ENCODE measurements at places on chromosomes 4 and X.

- no peak for DNase-seq
Observed at GRCh38 chr4:5969777-5970176, 48.5 kb downstream of the C4orf50 start.

- DNase-seq, result no peak
Observed at GRCh38 chrX:140090800-140091124, 125.4 kb upstream of the CXorf66 start.

- no peak for DNase-seq
Observed at GRCh38 chrX:2610246-2611170, 80.6 kb upstream of the CD99 start.

DNA sequence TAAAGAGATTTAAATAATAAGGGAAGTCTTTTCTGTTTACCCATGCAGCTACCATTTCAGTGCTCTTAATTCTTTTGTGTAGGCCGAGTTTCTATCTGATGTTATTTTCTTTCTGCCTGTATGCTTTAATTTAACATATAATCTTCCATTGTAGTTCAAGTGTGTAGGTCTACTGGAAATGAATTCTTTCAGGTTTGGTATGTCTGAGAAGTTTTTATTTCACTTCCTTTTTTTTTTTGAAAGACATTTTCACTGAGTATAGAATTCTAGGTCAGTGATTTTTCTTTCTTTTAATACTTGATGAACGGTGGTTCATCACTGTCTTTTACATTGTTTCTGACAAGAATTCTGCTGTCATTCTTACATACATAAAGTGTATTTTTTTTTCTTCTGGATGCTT, 42.1 kb downstream of the VAMP7 start:
- DNase-seq, result no peak

- DNase-seq, result peak; percentile 1
Observed at GRCh38 chrX:11437642-11438379, 144.6 kb downstream of the AMELX start.

DNA sequence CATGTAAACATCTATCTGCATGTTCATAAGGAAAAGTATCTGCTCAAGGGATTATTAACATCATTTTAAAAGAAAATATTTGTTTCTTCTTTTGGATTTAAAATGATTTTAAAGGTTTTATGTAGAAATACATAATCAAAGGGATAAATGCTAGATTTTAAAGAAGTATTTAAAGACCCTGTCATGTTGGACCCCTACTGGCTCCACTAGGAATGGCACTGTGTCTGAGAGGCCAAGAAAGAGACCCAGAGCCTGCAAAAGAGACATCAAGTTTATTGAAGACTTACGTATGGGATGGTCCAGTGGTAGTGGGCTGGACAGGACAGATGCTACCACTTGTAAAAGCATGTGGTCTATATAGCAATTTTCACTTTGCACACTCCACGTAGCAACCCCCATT, 78.7 kb upstream of the PCDH18 start:
- peak; percentile 28 for DNase-seq

- DNase-seq, result no peak
Observed at GRCh38 chr4:156330436-156331031, 376.9 kb upstream of the CTSO start.

DNA sequence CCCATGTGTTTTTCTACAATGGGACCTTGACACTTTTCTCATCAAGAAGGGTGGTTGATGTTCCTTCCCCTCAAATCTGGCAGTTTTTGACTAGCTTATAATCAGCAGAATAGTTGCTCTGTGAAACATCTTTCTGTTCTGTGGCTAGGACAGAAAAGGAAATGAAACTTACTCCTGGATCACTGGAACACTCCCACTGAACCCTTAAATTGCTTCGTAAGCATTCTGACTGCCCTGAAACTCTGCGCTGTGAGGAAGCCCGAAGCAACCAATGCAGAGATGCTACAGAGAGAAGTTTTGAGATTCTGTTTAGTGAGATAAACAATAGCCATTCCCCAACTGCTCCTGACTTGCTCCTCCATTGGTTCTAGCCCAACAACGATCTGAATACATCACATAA, 602.2 kb downstream of the CENPC start:
- no peak for DNase-seq

DNA sequence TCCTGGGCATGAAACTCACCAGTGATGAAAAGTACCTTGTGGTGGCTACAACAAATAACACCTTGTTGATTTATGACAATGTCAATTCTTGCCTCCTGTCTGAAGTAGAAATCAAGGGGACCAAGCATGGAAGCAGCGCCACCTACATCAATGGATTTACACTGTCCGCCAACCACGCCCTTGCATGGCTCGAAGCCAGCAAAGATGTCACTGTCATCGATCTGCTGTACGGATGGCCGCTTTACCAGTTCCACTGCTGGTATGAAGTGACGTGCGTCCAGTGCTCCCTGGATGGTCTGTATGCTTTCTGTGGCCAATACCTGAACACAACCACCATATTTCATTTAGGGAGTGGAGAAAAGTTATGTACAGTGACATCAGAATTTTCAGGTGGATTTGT, 200.5 kb downstream of the NWD2 start:
- DNase-seq, result no peak

- no peak for DNase-seq
Observed at GRCh38 chr4:172845281-172845680, 323.3 kb upstream of the GALNT7 start.

DNA sequence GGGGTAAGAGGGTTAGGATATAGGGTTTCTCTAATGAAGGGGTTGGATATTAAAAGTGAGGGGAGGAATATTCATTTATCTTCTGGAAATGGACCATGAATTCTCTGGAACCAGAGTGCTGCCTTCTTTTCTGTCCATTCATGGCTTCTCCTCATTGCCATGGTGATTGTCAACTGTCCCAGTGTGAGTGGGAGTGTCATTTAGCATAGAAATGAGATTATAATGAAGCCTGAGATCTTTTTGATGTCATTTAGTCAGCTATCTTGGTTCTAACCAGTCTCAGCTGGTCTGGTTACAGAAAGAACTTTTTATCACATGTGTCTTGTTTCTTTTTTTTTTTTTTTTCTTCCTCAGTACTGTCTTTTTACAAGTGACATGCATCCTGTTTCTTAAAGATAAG, 497.3 kb upstream of the PITX2 start:
- no peak for DNase-seq

GRCh38 chr4:5237086-5237660, 185.9 kb downstream of the STK32B start:
- no peak for DNase-seq

- no peak for DNase-seq
Observed at GRCh38 chrX:14832586-14832985, 40.3 kb downstream of the FANCB start.

- no peak for DNase-seq
Observed at GRCh38 chr4:18250564-18250963, 229.0 kb upstream of the LCORL start.

- no peak for DNase-seq
Observed at GRCh38 chrX:39504850-39505259, 592.9 kb downstream of the BCOR start.

- no peak for DNase-seq
Observed at GRCh38 chrX:107729558-107730297, 45.9 kb downstream of the TSC22D3 start.

All from NAMALWA (cell line).